ENCODE measurements at places on chromosomes 2 and 18.

GRCh38 chr2:196276421-196276820, 105.0 kb upstream of the STK17B start:
- no peak for DNase-seq

DNA sequence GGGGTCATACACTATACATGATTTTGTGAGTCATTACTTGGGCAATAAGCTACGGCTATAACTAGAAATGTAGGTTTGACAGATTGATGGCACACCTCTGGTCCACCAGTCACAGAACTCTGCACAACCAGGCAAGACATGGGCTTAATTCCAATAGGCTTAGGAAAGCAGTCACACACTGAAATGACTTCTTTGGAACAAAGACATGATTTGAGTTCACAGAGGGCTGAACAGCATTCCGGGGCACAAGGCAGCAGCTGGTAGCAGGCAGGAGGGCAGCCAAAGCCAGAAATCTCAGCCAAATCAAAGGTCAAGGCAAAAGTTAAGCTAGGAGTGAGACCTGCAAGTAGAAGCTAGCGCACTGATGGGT, 27.4 kb downstream of the FABP1 start:
- no peak for DNase-seq

GRCh38 chr2:134455426-134455825, 201.6 kb downstream of the MGAT5 start:
- DNase-seq = no peak

DNA sequence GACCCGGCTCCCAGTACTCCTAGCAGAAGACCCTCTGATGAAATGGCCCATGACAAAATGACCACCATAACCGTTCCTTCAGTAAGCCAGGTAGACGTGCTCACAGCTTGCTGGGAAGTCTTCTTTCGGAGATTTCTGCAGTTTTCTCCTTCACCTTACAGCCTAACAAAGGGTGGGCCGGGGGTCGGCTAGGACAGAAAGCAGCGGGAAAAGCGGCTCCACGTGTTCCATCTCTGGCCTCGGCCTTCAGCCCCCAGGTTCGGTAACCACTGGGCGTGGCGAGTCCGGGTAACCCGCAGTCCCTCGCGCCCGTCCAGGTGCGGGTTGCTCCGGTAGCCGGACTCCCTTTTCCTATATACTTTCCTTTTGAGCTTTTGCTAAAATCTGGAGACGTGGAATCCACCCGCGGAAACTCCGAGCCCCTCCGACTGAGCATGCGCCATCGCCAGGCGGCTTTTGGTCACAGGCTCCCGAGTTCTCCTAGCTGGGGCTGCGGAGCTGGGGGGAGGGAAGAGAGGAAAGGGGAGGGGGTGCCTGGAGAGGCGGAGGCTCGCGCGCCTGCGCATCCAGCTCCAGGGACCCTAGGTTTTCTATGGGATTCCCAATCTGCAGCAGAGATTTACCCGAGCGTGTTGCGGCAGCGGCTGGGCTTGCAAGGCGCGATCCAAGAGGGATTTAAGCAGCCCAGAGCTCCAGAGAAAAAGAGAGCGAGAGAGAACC, at the start of gene VSNL1:
VSNL1 (plus strand) TSS at position 604 of the 720 bp plus-strand sequence. CDS start 51,379 bp downstream, outside the sequence.
- no peak for DNase-seq

DNA sequence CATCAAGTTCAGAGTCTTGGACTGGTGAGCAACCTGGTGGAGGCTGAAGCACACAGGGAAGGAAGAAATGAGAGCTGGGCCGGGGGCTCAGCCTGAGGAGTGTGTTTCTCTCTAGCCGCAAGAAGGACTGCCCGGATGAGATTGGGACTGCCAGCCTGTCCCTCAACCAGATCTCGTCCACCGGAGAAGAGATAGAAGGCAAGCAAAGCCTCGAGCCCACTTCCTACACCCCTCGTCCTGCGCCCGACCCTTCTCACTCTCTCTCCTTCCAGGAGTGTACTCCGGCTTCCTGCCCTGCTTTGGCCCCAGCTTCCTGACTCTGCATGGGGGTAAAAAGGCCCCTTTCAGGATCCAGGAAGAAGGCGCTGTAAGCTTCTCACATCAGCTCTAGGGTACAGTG, 26.2 kb downstream of the FER1L5 start:
- DNase-seq = no peak

- DNase-seq = no peak
These were observed 72.0 kb upstream of the AFF3 start for GRCh38 chr2:100214265-100214971.

DNA sequence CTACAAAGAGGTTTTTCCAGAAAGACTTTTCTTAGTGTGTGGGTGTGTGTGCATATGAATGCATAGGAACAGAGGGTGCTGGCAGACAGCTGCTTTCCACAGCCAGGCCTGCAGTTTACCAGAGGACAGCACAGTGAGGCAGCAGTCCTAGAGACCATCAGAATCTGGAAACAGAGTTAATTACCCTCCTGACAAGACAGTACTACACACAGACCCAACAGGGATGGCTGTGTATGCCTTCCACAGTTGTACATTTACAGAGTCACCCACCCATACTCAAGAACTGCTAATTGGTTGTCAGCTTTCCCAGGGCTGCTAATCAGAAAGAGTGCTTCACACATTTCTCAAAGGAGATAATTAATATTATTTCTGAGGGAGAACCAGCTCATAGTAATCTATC, 104.7 kb downstream of the FEZ2 start:
- no peak for DNase-seq

DNA sequence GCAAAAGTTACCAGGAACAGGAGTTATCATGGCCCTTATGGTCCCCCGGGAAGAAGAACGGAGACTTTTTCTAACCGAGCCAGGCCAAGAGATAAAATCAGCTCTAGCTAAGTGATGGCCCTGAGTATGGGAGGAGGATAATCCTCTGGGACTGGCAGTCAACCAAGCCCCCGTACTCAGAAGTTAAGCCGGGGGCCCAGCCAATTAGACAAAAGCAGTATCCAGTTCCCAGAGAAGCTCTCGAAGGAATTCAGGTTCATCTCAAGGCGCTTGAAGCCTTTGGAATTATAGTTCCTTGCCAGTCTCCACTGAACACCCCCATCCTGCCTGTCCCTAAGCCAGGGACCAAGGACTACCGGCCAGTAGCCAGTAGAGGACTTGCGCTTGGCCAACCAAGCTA, 365.3 kb upstream of the TCF4 start:
- DNase-seq = no peak

DNA sequence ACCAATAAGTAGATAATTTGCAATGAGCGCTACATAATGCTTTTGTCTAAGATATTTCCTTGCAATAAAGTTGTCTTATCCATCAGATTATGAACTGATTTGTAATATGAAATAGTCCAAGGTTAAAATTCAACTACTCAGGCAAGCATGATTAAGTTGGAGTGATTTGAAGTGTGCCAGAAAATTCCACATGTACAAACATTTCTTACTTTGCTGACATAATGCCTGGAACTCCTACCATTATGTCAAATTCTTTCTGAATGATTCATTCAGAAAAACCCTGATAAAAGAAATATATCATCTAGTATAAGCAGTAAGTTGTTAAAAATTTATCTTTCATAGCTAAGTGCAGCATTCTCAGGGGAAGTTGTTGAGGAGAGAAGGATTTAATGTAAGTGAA, 87.3 kb downstream of the CBLN2 start:
- no peak for DNase-seq

- no peak for DNase-seq
These were observed 35.3 kb upstream of the MRPL33 start for GRCh38 chr2:27736031-27736889.

- no peak for DNase-seq
These were observed 1002.3 kb downstream of the TDRD15 start for GRCh38 chr2:22126106-22126505.

- DNase-seq = no peak
These were observed 36.6 kb upstream of the PPP1R1C start for GRCh38 chr2:181949047-181949446.

GRCh38 chr2:3771576-3771975, 68.2 kb downstream of the DCDC2C start:
- no peak for DNase-seq

- no peak for DNase-seq
These were observed 9.3 kb upstream of the EFEMP1 start for GRCh38 chr2:55932843-55933242.

- DNase-seq = no peak
These were observed 133.7 kb downstream of the COL6A3 start for GRCh38 chr2:237280229-237280628.

- no peak for DNase-seq
These were observed 24.8 kb upstream of the ZNF638 start for GRCh38 chr2:71306762-71307161.

GRCh38 chr18:10379522-10379921, 74.9 kb upstream of the APCDD1 start:
- DNase-seq = no peak

GRCh38 chr2:168175469-168175868, 71.9 kb downstream of the STK39 start:
- DNase-seq = no peak

- no peak for DNase-seq
These were observed 51.2 kb downstream of the GYPC start for GRCh38 chr2:126707191-126707590.

Measured in activated gamma-delta T cell treated with anti-CD3 and anti-CD28 coated beads, Interleukin-2, amount 50 U/mL, for 16 hours (primary cell).